CD4-positive, alpha-beta T cell treated with Interferon alpha-2 for 1 hour (primary cell): ENCODE measurements at places on chromosomes 6 and 20.

GRCh38 chr6:144624716-144625115, 339.6 kb downstream of the UTRN start:
- DNase-seq, result no peak

- no peak for DNase-seq
Observed at GRCh38 chr6:13431059-13431656, 56.2 kb downstream of the GFOD1 start.

- DNase-seq, result no peak
Observed at GRCh38 chr6:37612475-37612874, 85.2 kb downstream of the MDGA1 start.

DNA sequence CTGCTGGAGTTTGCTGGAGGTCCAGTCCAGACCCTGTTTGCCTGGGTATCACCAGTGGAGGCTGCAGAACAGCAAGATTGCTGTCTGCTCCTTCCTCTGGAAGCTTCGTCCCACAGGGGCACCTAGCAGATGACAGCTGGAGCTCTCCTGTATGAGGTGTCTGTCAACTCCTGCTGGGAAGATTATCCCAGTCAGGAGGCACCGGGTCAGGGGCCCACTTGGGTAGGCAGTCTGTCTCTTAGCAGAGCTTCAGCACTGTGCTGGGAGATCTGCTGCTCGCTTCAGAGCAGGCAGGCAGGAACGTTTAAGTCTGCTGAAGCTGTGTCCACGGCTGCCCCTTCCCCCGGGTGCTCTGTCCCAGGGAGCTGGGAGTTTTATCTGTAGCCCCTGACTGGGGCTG, 96.8 kb upstream of the SLC35F1 start:
- DNase-seq, result no peak

DNA sequence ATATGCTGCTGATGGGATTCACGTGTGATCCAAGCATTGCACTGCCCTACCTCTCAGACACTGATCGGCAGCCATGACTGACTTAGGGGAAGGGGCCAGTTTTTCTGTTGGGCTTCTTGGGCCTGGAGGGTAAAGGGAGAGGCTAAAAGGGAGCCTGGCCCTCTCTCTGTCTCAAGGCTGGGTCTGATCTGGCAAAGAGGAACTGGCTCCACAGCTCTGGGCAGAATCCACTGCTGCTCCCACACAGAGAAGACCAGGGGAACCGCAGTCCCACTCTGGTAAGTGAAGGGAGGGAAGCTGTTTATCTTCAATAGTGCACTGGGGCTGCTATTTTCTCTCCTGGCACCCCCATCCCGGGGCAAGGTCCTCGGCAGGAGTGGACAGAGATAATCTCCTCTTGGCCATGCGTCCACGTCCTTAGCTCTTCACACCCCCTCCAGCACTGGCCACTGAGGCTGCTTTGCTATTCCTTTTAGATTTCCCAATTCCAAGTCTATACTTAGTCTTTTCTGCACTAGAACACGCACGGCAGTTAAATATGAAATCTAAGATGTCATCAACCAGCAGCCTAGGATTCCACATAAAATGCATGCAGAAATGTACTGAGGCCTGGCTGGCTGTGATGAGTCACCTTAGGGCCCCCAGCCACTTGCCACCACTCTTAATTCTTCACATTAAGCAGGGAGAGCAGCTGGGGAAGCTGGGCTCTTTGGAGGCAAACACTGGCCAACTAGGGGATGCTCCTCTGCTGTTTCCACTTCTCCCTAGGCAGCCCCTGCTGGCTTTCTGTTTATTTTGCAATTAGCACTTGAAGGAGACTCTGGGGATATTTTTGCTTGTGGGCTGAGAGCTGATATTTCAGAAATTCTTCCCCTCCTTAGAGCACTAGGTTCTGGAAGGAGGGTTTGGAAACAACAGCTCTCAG, 87.8 kb upstream of the ARMC2 start:
- no peak for DNase-seq

GRCh38 chr6:149888093-149888492, 9.8 kb downstream of the RAET1E start:
- no peak for DNase-seq

DNA sequence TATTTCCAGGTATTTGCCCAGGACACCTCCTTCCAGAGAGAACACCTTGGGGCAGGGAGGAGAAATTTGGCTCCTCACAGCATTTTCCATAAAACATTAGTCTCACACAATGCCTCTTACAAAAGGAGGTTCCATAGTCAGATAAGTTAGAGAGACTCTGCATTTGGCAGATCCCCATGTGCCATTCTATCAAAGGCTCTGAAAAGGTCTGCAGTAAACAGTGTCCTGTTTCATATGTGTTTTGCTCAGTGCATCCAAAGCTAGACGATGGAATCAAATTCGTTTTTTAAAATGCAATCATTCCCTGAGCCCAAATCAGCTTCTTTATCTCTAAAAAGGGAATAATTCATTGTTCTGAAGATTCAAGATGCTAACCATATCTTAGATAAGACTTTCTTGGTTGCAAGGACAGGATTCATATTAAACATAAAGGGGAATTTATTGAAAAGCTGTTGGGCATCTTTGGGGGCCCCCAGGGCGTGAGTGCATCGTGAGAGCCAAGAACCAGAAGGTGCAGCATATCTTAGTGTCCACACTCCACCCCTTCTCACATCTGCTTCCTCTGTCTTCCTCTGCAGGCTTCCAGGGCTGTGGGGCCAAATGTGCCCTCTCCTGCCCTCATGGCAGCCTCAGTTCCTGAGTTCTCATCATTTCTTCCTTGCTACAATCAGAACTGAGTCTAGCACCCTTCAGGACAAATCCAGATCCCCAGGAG, 41.4 kb upstream of the MLN start:
- DNase-seq, result no peak

DNA sequence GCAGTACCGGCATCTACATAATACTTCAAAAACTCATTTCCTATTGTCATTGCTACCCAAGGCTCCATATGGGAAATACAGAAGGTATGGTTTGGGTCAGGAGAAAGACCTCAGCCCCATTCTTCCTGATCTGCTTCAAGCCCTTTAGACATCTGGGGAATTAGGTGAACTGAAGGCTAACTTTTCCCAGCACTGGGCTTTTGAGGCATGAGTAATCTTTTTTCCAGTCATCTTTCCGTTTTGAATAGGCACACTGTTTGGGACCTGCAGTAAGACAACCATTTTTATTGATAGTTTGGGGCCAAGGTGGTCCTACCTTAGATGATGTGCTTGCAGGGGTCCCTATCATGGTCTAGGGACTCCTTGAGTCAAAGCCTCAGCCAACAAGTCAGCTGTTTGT, 198.4 kb downstream of the HAO1 start:
- no peak for DNase-seq

- DNase-seq, result no peak
Observed at GRCh38 chr6:146679386-146679785, 80.6 kb downstream of the ADGB start.

GRCh38 chr6:13718123-13718458, 6.5 kb upstream of the RANBP9 start:
- DNase-seq, result no peak

- no peak for DNase-seq
Observed at GRCh38 chr20:50083034-50083433, 29.9 kb downstream of the UBE2V1 start.

DNA sequence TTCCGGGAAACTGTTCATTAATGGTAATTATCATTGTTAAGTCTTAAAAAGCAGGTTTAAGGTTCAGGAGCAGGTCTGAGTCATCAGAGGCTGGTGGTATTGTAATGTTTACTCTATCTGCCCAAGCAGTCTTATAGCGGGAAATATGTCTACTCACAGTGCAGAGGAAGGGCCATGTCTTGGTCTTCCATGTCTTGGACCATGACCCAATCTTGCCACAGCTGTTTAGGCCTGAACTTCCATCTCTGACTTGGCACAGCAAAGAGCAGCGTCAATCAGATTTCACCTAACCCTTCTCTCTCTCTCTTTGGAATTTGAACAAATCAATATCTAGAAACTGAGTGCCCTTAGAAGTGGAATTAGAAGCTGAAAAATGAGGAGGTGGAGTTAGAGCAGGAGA, 25.8 kb downstream of the SLC2A12 start:
- DNase-seq, result no peak

- DNase-seq, result no peak
Observed at GRCh38 chr6:27865850-27866356, 46.3 kb downstream of the OR2B2 start.

GRCh38 chr6:141394125-141394536, 738.6 kb upstream of the GJE1 start:
- DNase-seq, result no peak

DNA sequence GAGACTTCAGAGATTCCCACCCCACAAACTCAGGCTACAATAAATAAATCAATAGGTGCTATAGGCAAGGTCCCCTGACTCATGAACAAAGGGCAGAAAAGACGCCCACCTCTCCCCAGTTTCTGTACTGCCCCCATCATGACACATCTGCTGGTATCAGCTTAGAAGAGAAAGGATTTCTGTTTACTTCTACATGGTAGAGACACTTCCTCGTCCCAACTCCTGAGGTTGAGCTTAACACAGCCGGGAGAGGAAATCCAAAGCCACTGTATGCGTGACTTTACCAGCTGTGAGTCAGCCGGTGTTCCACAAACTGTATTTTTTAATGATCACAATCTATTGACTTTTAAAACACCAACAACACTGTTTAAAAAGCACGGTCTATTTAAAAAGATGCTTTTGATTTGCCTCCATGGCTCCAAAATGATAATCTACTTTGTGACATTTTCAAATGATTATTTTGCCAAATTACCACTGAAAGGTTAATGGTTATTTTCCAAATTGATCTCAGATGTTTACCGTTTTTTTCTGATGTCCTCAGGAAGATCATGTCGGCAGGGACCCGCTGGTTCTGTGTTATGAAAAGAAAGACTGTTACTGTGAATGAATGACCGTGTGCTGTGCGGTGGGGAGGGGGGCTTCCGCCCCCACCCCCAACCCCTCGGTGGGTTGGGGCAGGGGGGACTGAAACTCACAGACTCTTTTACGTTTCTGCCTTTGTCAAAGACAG, 72.5 kb downstream of the ATP9A start:
- DNase-seq, result no peak

DNA sequence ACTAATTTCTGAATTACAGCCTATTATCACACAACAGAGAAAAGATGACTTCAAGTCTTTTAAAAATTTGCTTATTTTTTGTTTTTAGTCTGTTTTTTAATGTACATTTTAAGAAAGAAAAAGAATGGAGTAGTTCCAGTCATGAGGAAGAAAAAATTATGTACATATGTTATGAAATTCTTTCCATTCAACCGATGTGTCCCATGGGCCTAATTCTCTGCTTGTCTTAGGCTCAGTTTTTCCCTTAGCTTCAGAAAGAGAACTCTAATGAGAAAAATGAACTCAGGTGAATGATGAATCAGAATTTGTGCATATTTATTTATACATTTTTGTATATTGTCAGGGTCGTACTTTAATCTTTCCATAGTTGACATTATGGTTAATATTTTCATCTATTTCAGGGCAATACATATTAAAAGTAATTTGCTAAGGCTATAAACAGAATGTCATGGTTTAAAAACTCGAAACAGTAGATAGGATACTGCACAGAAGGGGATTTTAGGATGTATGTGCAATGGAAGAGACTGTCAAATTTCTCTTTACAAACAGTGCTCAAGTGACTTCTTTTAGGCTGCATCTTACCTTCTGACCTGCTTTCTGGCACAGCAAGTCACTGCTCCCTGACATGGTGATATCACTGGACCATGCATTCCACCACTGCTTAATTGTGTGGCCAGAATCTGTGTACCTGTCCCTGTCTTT, 153.1 kb downstream of the EPHA7 start:
- no peak for DNase-seq

- DNase-seq, result no peak
Observed at GRCh38 chr20:44370639-44371218, 15.2 kb downstream of the HNF4A start.

DNA sequence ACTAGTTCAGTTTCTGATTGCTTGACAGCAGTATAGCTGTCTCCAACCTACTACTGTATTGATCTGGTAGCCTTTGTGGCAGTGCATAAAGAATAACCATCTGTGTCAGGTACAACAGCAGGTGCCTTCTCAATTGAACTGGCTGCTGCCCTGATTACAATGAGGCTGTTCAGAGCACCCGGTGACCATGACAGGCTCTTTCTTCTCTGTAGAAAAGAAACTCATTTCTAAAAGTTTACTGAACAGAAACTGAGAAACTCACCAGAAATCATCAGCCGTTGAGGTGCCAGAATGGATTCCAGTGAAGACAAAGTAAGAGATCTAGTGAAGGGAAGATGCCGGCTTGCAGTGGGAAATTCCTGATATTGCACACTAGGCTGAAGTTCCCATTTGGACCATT, 954.4 kb downstream of the PHF3 start:
- no peak for DNase-seq

GRCh38 chr6:133017581-133017980, 203.2 kb downstream of the RPS12 start:
- DNase-seq, result no peak

- peak; percentile 2 for DNase-seq
Observed at GRCh38 chr6:136037242-136037875, 185.9 kb downstream of the PDE7B start.

GRCh38 chr6:4975506-4975905, 28.3 kb downstream of the RPP40 start:
- no peak for DNase-seq

DNA sequence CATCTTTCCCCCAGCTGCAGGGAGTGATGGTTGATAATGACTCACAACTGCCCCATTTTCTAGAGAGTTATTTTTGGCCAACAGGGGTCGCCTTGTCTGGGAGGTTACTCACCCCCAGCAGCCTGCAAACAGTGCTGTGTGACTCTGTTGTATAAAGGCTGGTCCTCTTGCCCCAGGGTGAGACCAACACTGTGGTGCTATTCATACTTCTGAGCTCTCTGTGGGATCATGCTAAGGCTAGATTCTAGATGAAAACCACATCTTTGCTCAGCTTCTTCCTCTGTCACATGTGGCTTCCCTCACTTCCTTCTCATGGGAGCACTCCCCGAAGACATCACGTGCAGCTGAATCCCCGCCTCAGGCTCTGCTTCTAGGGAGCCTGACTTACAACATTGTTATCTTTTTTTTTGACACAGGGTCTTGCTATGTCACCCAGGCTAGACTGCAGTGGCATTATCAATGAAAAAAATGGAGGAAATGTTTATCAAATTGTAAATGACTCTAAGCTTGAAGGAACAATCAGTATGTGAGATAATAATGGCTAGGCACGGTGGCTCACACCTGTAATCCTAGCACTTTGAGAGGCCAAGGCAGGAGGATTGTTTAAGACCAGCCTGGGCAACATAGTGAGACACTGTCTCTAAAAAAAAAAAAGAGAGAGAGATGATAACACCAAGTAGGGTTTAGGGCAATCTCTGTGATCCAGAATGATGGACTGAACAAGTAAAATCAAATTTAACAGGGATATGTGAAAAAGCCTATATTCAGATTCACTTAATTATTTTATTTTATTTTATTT, 55.7 kb upstream of the SLC23A2 start:
- peak; percentile 84 for DNase-seq

GRCh38 chr6:82775361-82775760, 290.3 kb downstream of the UBE3D start:
- no peak for DNase-seq

GRCh38 chr6:82017288-82017687, 230.3 kb downstream of the IBTK start:
- DNase-seq, result no peak

GRCh38 chr6:52622810-52623209, 46.0 kb upstream of the TRAM2 start:
- DNase-seq, result no peak
